ENCODE measurements at places on chromosomes 12 and 14.

DNA sequence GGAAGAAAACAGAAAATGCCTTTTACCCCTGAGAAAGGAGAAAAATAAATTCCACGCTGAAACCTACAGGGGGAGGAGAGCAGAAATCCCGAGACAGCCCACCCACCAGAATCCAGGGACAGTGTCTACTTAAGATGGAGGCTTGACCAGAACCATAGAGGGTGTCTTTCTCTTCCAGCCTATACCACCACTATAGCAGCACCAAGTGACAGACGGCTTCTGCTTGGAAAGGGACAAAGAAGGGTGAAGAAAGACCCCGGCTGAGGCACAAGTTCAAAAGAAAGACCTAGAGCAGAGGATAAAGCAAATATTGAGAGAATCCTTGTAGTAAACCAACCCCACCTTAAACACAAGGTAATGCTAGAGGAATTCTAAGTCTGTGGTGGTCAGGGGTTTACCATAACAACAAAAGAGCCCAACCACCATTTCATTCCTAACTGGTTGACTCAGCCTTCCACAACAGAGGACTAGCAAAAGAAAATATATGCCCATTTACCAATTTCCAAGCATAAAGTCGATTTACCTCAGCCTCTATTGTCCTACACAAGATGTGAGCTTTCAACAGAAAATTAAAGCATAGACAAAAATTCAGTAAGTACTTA lies 105.3 kb upstream of the FOXG1 start:
- no peak for DNase-seq

- DNase-seq, result no peak
Measured at GRCh38 chr14:66359500-66359899, 126.7 kb upstream of the CCDC196 start.

GRCh38 chr12:91272461-91273063 lies 89.9 kb upstream of the DCN start:
- no peak for DNase-seq

- no peak for DNase-seq
Measured at GRCh38 chr12:59637692-59638070, 41.9 kb downstream of the SLC16A7 start.

GRCh38 chr12:52300796-52301691 lies 9.7 kb upstream of the KRT81 start:
- no peak for DNase-seq

DNA sequence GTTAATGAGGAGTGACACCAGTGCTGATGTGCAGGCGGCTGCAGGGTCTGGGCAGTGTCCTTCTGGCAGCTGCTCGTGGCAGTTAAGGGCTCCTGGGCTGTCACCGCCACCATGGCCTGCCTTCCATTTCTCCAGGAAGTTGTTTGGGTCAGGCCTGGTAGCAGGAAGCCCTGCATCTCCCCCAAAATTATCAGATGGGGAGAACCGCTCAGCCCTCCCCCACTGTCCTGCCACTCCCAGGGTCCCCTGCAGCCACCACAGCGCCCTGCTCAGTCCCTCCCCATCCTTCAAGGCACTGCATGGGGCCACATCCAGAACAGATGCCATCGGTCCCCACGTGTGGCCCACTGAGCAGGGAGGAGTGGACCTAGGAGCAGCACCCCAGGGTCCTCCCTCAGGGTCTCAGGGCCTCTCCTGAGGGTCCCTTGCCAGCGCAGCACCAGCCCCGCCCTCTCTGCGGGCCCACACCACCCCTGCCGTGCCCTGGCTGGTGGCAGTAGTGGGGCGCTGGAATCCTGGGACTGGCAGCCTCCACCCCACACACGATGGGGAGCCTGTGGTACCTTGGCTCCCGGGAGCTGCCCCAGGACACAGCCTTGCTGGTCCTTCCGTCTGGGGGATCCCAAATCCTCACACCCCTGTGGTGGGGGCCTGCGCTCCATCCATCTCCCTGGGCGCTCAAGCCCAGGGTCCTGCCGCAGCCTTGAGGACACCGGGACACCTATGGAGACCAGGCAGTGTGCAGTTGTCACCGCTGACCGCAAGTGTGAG lies 10.3 kb upstream of the AMN start:
- DNase-seq, result no peak

DNA sequence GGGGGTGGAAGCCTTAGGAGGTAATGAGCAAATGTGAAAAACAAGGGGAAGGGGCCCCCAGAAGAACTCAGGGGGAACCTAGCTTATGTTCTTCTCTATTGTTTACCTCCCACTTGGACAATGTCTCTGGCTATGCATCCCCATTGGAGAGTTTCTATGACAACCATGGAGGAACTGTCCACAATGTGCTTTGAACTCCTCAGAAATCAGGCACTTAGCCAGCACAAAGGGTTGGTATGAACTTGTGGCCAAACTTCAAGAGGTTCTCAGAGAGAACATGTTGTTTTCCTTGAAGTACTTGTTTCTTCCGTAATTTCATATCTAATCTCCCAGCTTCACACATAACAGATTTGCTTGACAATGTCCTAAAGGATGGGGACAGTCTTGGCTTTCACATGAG lies 202.8 kb upstream of the PELI2 start:
- DNase-seq, result no peak

DNA sequence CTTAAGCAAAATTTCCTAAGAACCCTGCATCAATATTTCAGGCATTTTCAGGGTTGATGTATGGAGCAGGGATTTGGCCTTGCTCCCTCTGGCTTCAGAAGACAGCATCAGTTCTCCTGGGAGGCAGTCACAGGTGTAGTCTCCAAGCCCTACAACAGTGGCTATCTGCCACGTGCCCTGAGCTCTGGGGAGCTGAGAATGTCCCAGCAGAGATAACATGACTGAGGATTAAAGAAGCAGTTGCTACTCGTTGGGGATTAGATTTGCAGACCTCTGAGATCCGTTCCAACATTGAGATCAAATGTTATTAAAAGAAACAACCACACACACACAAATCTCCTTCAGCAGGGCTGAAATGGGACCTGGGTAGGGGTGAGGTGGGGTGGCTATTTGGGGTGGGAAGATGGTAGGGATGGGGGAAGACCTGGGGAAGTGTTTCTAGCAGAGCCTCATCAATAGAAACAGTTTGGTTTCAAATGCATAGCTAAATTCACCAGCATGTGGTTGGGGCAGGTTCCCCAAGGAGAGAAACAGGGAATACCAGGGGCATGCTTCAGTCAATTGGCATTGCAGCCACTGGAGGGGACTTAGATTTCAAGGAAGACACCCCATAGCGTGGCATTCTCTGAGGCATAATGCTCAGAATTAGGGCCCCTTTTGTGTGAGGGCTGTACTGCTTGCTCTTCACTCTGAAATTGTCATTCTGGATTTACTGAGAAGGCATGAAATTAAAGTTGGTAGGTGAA lies 15.2 kb upstream of the FAM234B start:
- DNase-seq, result no peak

DNA sequence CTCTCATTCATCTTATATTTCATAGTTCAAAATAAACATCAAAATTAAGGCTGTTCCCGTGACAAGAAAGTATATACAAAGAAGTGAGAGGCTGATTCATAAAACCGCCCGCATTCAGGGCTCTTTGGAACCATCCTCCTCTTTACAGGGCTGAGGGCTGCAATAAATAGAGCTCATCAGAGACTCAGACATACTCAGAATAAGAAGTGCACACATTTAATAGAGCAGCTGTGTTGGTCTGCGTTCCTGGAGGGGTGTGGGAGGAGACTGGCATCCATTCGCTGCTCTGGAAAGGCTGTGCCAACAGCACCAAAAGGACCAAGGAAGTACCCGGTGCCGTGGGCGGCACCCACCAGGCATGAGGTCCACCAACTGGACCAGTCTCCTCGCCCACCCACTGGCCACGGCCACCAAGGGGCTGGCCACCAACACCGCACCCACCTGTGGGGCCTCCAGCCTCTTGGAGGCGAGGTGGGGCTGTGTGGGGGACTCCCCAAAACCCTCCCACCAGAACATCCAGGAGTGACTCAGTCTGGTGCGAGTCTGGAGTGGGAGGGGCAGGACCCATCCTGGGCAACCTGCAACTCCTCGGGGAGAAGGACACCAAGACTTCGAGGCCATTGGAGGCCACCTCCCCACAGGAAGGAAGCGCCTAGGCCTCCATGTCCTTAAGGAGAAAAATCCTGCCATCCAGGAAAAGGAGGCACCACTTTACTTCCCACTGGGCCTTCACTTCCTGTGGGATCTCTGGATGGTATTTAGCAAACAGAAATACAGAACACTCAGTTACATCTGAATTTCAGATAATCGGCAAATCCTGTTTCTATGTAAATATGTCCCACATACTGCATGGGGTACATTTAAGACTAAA lies 32.7 kb downstream of the VCPKMT start:
- no peak for DNase-seq

DNA sequence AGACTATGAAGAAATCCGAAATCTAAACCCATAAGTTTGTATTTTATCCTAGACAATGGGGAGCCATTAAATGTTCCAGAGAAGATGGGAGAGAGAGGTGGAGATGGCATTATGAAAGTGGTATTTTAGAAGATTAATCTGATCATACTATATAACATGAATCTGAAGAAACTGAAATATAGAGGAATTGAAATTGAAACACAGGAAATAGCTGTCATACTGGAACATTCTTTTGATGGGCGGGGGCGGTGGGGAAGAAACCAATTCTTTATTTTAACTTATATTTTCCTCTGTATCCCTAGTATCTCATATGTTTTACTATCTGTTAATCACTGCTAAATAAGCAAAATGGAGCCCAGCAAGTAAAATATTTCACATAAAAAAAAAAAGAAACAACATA lies 27.0 kb upstream of the FOXN3 start:
- DNase-seq, result no peak

DNA sequence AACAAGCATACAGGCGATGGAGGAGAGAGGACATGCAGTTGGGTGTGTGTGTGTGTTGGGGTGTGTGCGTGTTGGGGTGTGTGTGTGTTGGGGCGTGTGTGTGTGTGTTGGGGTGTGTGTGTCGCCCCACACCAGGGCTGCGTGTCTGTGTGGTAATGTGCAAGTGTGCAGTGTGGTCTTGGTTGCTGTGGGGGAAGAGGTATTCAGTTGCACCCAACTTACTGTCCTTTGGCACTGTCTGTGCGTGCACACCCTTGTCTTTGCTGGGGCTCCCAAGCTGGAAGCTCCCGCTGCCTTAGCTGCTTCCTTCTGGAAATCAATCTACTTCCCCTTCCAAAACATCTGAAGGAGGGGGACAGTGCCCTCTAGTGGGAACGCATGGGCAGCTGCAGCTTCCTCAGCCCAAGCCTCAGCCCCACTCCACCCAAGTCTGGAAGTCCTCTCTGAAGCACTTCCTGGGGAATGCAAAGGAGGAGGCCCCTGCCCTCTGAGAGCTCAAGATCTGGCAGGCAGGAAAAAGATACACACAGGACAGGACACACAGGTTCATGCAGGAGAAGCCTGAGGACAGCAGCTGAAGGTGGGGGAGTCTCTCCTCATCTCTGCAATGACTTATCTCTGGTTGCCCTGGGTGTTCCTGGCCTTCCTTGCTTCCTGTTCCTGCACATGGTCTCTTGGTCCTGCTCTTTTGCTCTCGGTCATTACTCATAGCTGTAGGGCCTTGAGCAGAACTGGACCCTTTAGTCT lies 13.1 kb downstream of the ASIC1 start:
- DNase-seq, result peak; percentile 48

DNA sequence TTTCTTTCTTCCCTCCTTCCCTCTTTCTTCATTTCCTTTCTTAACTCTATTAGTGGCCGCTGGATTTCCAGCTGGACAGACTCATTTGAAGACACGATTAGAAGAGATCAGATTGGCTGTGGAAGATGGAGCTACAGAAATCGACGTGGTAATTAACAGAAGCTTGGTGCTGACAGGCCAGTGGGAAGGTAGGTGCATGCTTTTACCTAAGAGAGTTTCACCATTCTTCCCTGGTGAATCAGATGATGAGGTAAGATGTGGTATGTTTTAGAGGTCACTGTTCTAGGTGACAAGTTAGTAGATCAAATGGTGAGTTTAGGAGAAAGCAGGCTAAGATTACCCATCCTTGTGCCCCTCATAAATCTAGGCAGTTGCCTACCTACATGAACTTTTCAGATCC lies 51.6 kb downstream of the DERA start:
- no peak for DNase-seq

DNA sequence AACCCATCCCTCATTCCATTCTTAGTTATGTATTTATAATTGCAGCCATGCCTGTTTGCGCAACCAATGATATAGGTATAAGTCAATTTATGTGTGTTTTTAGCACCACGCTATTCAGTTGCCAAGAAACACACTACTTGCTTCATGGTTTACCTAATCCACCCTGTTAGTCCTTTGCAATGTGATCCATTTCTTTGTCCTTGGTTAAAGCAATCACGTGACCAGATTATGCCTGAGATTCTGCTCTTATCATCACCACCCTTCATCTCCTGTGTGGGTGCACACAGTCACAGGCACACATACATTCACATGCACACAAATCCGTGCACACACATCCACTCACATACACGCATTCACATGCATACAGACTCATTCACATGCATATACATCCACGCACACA lies 52.3 kb upstream of the KCNA5 start:
- no peak for DNase-seq

- DNase-seq, result no peak
Measured at GRCh38 chr14:78130356-78130755, 39.8 kb upstream of the NRXN3 start.

- no peak for DNase-seq
Measured at GRCh38 chr12:101878243-101878821, 952 bp downstream of the DRAM1 start.

DNA sequence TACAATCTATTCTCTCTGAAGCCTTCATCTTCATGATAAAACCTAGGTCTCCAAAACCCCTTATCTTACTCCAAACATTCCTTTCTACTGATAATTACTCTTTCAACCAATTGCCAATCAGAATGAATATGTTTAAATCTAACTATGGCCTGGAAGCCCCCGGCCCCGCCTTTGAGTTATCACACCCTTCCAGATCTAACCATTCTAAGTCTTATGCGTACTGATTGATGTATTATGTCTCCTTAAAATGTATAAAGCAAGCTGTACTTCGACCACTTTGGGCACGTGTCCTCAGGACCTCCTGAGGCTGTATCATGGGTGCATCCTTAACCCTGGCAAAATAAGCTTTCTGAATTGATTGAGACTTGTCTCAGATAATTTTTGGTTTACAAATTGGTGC lies 14.4 kb downstream of the PABPN1 start:
- no peak for DNase-seq
